ENCODE measurements at places on chromosomes 4 and X. TPM values are rescaled to one million over a fixed set of nuclear protein-coding genes. Genes with fewer than 3 reads are reported as not detected.

MFAP3L gene
- total RNA-seq: 1.6 TPM

MAGEA2 gene
- not detected for total RNA-seq

CXCL11 gene
- 0.52 TPM for total RNA-seq

TEX13D gene
- not detected for total RNA-seq

JCHAIN gene
- 2.1 TPM for total RNA-seq

STPG2 gene
- total RNA-seq: 0.52 TPM

CFAP99 gene
- total RNA-seq: not detected

CTAG2 gene
- total RNA-seq: not detected

TSC22D3 gene
- 30.3 TPM for total RNA-seq

CXXC4 gene
- 1.0 TPM for total RNA-seq

TENM3 gene
- 29.7 TPM for total RNA-seq

DCX gene
- 3.7 TPM for total RNA-seq

GPR50 gene
- total RNA-seq: not detected

Data from skeletal muscle tissue (tissue), 5 donors.